ENCODE measurements at places on chromosomes 11 and 22.

GRCh38 chr11:64970731-64971151 lies 1.2 kb downstream of the MAJIN start:
- DNase-seq: no peak

DNA sequence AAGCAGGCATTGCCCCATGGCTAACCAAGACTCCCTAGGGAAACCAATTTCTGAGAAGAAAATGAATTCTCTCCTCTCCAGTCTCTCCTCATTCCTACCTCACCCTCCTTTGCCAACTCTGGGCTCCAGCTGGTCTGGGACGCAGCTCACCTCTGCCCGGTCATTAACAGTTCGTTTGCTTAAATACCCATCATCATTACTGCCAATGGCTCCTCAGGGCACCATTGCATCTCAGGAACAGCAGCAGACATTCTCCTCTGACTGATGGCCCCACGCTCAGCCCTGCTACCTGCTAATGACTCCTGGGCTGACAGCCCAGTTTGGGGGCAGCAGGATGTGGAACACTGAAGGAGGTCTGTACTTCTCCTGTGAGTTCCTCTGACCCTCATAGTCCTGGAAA lies 462.0 kb downstream of the INSC start:
- DNase-seq: no peak

DNA sequence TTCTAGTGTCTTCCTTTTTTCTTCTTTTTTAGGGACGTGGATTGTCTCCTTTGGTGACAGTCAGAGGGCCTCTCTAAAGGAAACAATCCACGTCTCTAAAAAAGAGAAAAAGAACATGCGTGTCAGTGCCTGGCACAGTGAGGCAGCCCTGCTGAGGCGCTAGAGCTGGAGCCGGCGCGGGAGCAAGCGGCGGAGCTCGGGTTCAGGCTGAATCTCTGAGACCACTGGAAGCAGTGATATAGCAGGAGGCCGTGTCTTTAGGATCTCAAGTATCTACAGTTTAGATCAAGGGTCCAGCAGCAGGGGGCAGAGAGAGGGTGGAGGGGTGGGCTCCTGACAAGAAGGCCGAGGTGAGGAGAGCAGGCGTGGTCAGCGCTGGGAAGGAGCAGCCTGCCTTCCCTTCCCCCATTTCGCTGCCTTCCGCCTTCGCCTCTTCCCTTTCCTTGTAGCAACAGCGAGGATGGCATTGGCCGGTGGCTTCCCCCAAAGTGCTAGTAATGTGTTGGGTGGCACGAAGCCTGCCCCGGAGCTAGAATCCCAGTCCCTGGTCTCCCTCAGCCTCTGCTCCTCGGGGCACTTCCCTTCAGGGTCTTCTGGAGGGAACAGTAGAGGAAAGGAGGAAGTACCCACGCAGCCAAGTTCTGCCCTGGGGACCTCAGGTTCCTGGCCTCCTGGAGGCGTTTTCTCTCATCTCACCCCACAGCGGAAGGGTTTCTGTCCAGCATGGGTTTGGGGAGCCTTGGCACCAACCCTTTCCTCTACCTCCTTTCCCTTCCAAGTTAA lies 28.2 kb upstream of the RAB1B start:
- DNase-seq: no peak

DNA sequence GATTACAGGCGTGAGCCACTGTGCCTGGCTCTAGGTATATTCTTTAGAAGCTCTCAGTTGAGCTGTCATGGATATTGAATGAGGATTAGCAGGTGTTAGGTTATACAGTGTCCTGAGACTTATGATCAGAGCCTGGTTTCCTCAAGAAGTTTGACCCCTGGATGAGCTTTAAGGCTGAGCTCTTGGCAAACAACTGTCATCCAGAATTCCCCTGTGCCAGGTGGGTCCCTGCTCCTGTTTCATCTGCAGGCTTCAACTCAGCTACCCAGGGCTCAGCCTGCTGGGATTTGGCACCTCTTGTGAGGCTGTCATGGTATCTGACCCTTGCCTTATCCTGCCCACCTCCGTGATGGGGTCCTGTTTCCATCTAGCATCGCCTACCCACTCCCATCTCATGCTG lies 24.3 kb downstream of the SERPINH1 start:
- no peak for DNase-seq

DNA sequence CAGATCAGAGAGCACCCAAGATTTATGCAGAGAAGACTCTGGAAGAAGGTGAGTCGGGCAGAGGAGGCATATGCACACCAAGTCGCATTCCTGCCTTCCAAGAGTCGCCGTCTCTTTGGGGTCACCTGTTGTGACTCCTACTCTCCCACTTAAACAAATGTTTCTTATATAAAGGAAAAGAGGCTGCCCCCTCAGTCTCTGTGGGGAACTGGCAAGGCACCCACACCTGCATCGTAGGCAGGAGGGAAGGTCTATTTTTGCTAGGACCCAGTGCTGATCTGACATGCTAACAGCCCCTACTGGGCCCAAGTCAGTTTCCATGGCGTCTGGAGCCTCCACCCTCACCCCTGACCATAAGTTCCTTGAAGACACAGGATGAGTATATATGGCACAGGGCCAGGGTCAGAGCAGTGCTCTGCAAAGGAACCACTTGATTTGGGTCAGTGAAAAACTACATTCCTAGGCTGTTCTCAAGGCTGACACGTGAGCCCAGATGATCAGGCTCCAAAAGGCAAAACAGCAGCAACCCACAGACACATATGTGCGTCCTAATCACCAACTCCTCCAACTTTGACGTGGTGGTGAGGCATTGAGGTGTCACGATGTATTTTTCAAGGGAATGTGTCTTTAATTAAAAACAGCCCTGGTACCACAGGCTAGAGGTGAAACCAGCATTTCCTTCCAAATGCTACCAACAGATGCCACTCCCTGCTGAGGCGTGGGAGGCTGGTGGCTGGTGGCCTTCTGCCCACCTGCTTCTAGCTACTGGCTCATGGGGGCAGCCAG lies 55.6 kb upstream of the CSNK2A3 start:
- no peak for DNase-seq

DNA sequence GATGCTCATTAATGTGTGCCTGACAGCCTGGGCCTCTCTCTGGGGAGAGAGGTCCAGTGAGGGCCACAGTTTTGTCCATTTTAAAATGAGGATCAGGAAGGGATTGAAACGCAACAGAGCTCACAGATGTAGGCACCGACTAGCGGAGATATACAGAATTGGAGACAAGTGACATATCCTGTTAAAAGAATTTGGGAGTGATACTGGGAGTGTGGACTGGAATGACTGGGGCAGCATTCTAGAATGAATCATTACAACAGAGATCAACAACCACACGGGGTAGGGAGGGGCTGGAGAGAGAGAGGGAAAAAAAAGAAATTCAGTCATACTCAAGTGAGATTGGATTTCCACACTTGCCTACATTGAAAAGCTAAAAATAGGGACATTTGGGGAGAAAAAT lies 2.5 kb upstream of the NCAM1 start:
- DNase-seq: peak; percentile 19
